AG04449 (cell line): ENCODE measurements at places on chromosomes 13 and 19.

DNA sequence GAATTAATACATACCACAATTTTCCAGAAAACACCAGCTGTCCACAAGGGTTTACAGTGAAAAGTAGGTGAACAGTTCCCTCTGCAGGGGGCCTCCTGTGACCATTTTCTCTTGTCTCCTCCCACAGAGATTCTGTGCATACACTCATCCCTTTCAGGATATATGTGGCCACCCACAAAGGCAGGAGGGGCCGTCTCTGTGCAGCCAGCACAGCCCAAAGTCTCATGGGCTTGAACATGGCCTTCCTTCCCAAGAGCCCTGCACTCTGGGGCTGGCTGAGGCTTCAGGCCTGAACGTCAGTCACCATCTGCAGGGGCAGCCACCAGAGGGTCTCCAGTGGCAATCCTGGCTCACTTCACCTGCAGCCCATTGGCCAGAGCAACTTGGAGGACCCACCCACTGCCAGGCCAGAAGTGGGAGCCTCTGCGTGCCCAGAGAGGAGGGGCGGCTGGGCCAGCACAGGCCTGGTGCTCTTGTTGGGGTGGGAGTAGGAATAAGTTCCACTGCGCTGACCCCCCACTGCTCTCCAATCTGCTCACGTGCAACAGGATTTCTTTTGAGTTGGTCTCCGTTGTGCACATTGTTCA lies 25.1 kb downstream of the TMEM161A start:
- peak; percentile 10 for DNase-seq

DNA sequence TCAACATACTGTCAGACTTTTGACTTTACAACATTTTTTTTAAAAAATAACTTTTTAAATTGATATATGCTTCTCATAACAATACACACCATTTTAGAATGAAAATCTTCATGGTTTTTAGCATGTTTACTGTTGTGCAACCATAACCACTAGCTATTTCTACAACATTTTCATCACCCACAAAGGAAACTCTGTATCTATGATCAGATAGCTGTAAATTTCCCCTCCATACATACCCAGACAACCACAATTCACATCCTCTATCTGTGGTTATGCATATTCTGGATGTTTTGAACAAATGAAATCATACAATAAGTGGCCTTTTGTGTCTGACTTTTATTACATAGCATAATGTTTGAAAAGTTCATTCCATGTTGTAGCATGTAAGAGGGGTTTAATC lies 1666.0 kb downstream of the EFNB2 start:
- DNase-seq = no peak

DNA sequence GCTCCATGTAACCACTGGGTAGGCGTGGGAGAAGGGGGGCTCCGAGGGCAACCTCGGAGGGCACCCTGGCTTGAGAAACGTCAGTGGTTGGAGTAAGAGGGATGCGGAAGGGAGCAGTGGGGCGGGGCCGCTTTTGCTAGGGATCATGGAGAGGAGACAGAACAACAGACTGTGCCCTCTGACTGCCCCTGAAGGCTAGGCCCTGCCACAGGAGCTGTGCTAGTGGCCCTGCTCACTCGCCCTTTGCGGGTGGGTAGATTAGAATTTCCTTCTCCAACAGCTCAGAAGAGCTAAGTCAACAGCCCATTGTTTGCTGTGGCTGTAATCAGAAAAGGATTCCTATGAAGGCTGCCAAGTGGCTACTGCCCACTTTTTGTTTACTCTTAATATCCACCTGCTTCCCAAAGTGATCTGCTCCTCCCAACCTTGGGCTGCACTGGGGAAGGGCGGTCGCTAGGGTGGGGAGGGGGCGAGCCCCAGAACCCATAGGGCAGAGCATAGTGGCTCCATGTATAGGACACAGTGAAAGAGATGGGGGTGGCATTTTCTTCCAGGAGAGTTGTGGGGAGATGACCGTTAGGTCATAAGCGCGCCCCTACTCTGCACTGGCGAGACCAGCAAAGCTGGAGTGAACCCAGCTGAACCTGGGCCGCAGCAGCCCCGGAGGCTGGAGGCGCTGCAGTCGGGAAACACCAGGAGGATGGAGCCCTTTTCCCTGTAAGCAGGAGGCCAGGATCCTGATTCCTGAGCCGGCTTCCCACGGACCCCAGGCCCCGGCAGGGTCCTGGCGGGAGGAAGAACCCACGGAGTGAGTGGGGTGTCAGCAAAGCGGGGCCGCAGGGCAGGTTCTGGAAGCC lies 1.9 kb upstream of the C1QTNF9 start:
- no peak for DNase-seq

DNA sequence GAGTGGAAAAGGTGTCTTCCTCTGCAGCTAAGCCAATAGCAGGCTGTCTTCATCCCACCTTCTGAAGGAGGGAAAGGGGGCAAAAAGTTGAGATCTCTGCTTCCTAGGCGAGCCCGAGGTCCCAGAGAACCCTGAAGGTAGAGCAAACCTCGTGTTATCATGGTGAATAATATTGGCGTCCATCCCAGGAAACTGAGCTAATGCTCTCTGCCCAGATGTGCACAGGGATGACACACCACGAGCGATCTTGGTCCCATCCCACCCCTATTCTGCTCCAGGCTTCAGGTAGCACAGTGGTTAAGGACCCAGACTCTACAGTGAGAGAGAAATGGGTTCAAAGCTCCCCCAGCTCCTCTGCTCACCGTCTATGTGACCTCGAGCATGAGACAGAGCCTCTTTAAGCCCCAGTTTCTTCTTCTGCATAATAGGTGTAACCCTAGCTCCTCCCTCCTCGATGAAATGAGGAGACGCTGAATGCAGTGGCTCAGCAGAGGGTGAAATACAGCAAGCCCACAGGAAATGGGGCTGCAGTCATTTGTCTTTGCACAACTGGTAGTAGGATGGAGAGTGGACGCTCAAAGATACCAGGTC lies 9.9 kb upstream of the CEACAM20 start:
- no peak for DNase-seq

DNA sequence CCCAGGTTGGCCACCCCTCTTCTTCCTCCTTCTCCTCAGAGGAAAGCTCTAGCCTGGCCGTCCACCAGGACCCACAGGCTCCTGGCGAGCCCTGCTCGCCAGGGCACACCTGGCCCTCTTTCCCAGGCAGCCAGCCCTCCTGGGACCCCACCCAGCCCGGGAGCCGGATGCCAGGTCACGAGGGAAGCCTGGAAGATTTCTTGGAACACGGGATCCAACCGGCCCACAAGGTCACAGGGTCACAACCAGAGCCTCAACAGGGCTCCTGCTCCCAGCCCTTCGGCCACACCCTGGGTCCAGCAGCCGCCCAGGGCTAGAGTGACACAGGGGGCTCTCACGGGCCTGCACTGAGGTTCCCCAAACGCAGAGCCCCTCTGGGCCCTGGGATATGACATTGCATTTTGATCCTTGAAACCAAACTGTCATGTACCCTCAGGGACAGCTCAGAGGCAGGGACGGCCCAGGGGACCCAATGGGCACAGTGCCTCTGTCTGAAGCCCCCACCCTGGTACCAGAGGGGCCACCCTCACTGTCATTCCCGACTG lies 5.5 kb downstream of the MKNK2 start:
- DNase-seq = no peak

GRCh38 chr19:32630338-32630737 lies 44.6 kb downstream of the ANKRD27 start:
- DNase-seq = no peak

DNA sequence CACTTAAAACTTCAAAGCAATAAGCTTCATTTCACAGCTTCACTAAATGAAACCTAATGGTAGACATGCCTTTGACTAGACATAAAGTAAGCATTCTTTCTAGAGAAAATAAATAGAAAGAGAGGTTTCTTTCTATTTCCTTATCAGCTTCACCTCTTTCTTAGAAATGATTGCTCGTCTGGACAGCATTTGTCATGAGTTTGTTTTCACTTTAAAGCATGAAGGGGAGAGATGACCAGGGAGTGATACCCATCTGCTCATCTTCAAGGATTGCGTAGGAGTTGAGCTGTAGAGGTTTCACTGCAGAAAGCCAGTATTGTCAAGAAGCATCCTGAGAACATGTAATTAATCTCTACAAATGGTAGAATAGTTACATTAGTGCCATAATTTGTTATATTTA lies 61.3 kb downstream of the COL4A2 start:
- DNase-seq = no peak

DNA sequence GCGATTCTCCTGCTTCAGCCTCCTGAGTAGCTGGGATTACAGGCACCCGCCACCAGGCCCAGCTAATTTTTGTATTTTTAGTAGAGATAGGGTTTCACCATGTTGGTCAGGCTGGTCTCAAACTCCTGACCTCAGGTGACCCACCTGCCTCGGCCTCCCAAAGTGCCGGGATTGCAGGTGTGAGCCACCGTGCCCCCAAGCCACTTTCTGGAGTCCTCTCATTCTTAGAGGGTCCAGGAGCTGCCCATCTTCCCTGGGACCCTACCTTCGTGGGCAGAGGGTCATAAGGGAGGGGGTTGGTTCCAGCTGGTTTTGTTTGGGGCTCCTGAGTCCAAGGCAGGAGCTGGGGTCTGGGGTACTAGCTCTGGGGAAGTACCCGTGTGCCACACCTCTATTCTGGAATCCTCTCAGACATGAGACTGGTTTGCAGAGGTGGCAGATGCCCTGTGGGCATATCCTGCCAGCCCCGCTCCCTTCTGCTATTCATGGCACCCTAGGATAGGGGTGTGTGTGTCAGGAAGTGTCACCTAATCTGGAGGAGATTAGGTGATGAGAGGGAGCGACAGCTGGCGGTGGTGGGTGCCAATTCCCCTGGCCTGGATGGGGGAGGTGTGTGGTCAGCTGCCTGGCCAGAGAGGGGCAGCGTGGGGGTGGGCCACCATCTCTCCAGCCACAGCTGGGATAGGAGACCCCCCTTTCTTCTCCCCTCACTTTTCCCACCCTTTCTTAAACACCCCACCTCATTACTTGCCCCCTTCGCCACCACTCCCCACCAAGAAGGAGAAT lies 2.1 kb downstream of the PRMT1 start:
- DNase-seq = no peak

GRCh38 chr13:27425158-27425917 lies 919 bp downstream of the GTF3A start:
- DNase-seq = no peak

DNA sequence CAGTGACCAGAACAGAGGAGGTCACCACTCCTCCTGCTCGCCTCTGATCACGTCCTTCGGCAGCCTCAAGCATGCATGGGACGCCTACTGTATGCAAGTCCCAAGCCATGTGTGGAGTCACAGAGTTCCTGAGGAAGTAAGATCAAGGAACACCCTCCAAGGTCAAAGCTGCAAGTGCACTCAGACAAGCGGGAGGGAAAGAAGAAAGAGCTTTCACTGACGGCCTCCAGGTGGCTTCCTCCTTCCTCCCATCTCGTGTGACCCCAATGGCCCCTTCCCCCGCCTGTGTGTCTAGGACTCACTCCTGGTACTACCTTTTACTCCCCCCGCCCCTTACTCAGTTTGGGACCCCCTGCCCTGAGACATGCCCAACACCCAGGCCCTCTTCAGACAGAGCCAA lies 6.1 kb downstream of the HAUS8 start:
- no peak for DNase-seq

- DNase-seq = no peak
Measured at GRCh38 chr13:21967871-21968270, 297.0 kb downstream of the FGF9 start.

DNA sequence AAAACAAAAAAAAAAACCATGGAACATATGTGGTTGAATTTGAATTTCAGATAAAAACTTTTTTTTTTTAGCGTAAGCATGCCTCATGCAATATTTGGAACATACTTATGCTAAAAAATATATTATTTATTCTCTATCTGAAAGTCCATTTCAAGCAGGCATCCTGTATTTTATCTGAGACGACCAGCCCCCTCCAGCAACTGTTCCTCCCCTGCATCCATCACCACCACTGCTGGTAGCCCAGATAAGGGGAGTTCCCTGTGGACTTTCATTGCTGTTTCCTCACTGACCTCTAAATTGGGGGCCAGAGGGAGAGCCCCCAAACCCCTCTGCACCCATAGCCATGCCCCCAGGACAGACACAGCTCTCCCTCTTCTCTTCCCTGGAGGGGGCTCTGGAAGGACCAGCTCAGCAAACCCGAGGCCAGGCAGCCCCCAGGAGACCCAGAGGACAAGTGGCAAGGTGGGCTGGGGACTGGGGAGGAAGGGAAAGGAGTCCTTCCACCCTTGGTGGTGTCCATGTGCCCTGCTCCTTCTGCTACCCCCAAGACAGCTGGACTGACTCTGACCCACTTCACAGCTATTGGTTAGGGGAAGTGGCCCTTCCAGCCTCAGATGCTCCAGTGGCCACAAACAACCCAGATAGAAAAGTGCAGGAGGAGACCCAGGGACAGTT lies 6.6 kb upstream of the SIGLEC12 start:
- no peak for DNase-seq

GRCh38 chr13:25062479-25062878 lies 33.5 kb upstream of the PABPC3 start:
- no peak for DNase-seq

- DNase-seq = no peak
Measured at GRCh38 chr13:45833663-45834375, 17.7 kb downstream of the SIAH3 start.

GRCh38 chr19:13882836-13883235 lies 5.9 kb downstream of the NANOS3 start:
- DNase-seq = no peak

DNA sequence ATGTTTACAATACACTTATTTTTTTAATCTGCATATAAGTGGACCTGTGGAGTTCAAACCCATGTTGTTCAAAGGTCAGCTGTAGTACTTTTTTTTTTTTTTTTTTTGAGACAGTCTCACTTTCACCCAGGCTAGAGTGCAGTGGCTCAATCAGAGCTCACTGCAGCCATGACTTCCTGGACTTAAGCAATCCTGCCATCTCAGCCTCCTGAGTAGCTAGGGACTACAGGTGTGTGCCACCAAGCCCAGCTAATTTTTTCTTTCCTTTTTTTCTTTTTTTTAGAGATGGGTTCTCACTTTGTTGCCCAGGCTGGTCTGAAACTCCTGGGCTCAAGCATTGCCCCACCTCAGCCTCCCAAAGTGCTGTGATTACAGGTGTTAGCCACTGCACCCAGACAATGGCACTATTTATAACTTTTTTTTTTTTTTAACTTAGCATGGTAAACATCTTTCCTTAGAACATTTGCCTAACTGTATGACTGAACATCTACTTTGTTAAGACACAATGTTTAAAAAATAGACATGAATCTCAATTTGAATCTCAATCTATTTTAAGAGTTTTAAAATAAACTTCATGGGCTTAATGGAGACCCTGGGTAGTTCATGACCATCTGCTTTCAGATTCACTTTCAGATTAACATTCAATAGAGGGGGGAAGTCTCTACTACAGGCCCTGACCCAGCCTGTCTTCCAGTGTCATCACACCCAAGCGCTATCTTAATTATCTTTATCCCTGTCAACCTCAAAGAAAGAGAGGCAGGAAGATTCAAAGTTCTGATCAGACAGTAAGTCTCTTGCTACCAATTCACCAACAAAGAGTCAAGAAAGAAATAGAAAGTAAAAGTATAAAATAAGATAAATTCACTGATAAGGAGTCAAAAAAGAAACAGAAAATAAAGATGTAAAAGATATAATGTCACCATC lies 97.7 kb upstream of the DOCK9 start:
- no peak for DNase-seq

DNA sequence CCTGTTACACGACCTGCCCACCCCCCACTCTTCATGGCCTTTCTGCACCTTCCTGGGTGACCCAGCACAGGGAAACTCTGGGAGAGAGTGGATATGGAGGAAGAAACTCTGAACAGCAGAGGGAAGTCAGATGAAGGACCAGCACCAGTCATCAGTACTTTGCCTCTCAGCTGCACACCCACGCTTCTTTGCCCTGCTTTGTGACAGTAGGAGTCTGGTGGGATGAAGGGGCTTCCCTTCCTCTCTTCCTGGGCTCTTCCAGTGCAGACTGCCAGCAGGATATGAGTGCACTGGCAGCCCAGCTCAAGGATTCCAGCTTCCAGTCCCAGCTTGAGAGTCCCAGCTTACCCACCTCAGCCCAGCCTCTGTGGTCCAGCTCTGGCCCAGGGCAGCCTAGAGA lies 68.9 kb downstream of the CRYL1 start:
- DNase-seq = no peak
